ENCODE measurements at places on chromosomes 5 and 9.
A peak's percentile ranks its signal among the peaks of the same experiment; 100 is the strongest.

GRCh38 chr5:9781275-9781674 lies 151.1 kb upstream of the TAS2R1 start:
- DNase-seq, result no peak

DNA sequence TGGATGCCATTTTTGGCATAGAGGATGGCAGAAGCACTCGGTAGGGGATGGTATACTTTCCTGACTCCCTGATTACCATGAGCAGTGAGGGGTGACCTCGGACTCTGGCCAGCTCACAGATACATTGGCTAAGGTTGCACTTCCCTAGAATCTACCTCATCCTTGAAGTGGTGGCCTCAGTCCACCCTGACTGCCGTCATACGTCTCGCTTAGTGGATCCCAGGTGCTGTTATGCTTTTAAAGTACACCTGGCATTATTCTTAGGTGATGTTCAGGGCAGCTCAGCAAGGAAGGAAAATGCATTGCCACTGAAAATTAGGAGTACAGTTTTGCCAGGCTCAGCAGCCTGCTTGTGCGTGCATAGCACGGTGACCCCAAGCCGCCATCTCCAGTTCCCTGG lies 87.3 kb downstream of the SYK start:
- no peak for DNase-seq

- no peak for DNase-seq
Measured at GRCh38 chr5:16493261-16493660, 27.7 kb upstream of the ZNF622 start.

GRCh38 chr9:114250235-114250568 lies 72.7 kb upstream of the ORM1 start:
- DNase-seq, result peak; percentile 94

GRCh38 chr5:95927927-95928723 lies 33.5 kb downstream of the ELL2 start:
- no peak for DNase-seq

DNA sequence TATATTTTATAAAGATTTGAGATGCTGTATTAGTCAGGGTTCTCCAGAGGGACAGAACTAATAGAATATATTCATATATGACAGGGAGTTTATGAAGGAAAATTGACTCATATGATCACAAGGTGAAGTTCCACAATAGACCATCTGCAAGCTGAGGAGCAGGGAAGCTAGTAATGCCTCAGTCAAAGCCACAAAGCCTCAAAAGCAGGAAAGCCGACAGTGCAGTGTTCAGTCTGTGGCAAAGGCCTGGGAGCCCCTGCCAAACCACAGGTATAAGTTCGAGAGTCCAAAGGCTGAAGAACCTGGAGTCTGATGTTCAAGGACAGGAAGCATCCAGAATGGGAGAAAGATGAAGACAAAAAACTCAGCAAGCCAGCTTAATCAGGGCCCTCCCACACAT lies 382.2 kb downstream of the LRRC70 start:
- DNase-seq, result no peak

DNA sequence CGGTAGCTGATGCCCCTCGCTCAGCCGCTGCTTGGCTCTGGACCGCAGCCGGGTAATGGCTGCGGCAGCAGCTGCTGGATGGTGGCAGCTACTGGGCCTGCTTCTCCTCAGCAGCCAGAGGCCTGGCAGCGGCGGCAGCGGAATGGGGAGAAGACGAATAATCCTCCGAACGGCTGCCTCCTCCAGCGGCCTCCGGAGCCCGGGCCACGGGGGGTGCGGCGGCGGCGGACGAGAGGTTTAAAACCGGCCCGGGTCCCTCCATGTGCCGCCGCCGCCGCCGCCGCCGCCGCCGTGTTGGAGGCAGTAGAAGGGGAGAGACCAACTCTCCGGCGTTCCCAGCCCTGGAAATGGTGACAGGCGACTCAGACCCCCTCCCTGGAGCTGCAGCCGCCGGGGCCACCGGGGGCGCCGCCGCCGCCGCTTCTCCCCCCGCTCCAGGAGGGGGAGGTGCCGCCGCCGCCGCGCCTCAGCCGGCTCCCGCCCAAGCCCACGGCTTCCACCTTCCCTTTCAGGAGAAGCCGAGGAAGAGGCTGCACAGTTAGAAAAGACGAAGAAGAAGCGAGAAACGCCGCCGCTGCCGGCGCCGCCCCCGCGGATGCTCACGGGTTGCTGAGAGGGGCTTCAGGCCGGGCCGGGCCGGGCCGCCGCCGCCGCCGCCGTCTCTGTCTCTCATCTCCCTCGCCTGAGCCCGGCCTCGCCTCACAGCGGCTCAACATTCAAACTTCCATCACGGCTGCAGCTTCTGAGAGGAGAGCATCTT lies 118.4 kb upstream of the PRSS3 start:
- DNase-seq, result peak; percentile 17

DNA sequence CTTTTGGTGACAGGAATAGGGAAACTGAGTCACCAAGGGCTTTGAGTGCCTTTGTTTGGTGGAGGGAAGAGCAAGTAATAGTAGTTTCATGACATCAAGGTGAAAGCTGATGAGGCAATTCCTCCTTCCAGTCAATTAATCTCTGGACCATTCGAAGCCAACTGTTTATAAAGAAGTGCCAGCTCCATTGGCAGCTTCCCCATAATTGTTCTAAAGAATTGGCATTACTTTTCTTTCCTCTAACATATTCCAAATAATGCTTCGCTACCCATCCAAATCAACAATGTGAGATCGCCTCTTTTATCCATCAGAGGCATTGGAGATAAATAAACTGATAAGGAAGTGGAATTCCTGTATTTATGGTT lies 132.4 kb downstream of the NPR3 start:
- no peak for DNase-seq

DNA sequence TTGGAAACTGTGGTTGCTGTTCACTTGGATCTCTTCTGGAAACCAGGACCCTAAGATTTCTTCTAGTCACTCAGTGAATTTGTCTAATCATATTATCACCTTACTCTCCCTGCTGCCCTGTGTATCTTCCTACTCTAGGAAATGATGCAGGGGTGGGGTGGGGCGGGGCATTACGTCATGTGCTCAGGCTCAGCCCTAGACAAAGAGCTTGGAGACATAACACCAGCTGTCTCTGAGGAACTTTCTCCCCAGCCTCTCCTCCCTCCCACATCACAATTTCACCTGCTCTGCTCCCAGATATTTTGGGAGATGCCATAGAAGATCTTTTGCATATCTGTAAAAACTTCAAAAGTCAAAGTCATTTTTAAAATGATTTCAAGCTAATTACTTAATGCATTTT lies 470.4 kb downstream of the ZSWIM6 start:
- DNase-seq, result no peak

GRCh38 chr9:92947268-92948037 lies at the start of gene FGD3:
Gene FGD3 (plus strand): TSS chr9:92947523. CDS start chr9:92976257, 28,734 bp downstream.
- peak; percentile 62 for DNase-seq

DNA sequence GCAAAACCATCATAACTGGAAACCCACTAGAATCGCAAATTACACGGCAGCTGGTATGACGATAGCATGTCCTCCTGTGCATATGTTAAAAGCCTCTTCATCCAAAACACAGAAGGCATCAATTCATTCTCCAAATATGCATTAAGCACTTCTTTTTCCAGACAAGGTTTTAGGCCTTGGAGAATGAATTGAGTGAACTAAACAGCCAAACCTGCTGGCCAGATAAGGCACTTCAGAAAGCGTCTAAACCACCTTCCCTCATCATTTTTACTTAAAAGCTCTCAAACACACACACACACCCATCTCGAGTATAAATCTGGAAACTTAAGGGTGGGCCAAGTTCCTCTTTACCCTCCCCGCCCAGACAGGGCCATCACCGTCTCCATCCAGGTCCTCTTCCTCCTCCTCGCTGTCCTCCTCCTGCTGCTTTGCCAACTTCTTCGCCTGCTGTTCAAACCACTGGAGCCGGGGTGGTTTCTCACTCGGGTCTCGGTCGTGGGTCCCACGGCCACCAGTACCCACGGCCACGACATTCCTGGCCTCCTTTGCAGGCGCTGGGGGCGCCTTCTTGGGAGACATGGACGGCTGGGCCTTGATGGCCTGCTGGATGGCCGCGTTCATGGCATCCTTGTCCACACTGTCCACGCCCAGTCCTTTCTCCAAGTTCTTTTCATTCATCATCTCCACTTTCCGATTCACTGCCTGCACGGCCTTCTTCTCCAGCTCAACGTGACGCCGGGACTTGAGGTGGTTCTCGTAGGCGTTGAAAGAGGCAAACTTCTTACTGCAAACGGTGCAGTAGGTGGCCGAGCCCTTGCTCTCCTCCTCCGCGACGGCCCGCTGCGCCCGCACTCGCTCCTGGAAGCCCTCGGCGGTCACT lies 696 bp downstream of the ZNF622 start:
- peak; percentile 25 for DNase-seq

DNA sequence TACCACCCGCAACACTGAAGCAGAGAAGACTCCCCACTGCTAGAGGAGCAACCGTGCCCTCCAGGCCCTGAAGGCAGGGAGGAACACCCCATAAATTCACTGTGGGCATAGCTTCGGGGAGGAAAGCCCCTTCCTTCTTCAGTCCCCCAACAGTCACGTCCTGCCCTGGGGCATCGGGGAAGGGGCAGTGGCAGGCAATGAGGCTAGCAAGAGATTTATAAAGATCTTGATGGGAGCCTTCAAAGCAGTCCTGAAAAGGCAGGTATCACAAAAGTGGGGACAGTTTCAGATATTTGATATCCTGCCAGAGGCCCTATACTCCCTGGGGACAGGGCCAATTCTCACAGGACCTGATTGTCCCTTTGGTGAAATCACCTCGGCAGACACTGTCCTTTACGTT lies 16.9 kb upstream of the TRIM14 start:
- peak; percentile 2 for DNase-seq

- DNase-seq, result no peak
Measured at GRCh38 chr9:100197553-100197952, 98.5 kb downstream of the INVS start.

DNA sequence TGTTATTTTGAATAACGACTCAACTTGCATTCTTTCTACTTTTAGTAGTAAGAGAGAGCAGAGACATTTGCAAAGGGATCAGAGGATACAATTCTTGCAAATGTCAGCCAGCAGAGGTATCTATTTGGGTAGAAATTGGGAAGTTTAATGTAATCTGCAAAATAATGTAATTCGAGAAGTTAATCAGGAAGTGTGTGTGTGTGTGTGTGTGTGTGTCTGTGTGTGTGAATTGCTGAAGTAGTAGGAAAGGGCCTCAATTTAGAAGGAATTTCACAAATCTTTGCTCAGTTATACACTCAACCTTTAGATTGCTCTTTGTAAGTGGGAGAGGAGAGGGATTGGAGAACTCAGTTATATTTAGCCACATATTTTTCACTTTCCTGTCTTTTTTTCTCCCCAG lies 11.0 kb upstream of the IFNA1 start:
- DNase-seq, result no peak

GRCh38 chr9:107390778-107391177 lies 98.8 kb downstream of the KLF4 start:
- peak; percentile 44 for DNase-seq

DNA sequence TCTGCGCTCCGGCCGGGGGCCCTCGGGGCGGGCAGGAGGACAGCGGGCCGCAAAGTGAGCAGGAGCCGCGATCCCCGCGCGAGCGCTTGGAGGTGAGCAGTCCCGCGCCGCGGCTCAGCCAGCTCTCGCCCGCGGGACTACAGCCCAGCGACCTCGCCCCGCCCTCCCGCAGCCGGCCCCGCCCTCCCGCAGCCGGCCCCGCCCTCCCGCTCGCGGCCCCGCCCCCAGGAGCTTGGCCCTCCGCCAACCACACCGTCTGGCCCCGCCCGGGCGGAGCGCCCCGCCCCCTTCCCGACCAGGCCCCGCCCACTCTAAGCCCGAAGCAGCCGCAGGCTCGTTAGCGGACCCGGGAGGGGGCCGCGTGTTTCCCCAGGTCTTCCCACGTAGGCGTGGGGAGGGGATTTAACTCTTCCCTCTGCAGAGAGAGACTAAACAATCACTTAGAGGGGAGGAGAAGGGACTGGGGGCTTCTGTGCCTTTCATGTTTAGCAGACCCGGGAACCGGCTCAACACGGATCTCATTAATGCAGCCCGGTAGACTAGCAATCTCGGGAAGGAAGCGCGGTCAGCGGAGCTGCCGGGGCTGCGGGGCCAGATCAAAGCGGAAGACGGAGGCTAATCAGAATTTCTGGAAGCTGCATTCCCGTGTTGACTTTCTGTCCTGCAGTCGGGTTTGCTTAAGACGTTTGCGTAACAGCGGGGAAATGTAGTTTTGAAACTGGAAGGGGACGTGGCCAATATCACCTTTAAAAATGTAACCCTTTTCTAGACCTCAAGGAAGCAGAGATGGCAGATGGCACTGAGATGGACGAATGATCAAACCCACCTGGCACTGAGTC lies at the start of gene MYO10:
Gene MYO10, minus strand, starts transcription at position 139 of the 839 bp plus-strand sequence. CDS start 480 bp downstream, outside the sequence.
- peak; percentile 97 for DNase-seq

- DNase-seq, result peak; percentile 20
Measured at GRCh38 chr5:91272858-91273257, 110.3 kb downstream of the ARRDC3 start.

DNA sequence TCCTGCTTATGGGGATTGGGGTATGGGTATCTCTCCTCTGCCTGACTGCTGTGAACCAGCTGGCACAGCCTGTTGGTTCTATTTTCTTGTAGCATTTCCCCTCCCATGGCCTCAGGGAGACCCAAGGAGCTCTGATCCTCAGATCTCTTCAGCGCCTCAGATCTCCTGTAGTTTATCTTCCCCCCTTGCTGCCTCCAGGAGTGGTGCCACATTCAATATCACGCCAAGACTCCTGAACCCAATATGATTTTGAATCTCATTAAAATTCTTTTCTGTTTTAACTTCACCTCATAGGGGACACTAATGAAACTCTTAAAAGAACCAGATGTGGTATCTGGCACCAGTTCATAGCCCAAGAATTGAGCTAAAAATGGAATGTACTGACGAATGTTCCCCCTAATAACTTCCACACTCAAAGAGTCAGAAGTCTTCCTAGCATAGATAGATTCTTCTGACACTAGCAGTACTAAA lies 59.6 kb upstream of the LIFR start:
- DNase-seq, result peak; percentile 15

GRCh38 chr5:31096238-31096865 lies 97.1 kb upstream of the CDH6 start:
- peak; percentile 33 for DNase-seq

GRCh38 chr5:157162919-157163510 lies 3.0 kb downstream of the GARIN3 start:
- no peak for DNase-seq
